Activated CD8-positive, alpha-beta T cell treated with anti-CD3 and anti-CD28 coated beads, Interleukin-2, amount 10 ng/mL, durations not matched to agents 7 days and 5 days (primary cell): ENCODE measurements at places on chromosomes 13 and 19. TPM values are rescaled to one million over a fixed set of nuclear protein-coding genes. Genes with fewer than 3 reads are reported as not detected.

The ZNF626 gene
- 7.0 TPM for total RNA-seq

The KLK3 gene
- not detected for total RNA-seq

The EID2 gene
- total RNA-seq, result 19.9 TPM

The ZBTB7A gene
- total RNA-seq, result 59.1 TPM

The KLK6 gene
- not detected for total RNA-seq

GRCh38 chr19:10887616-10888367 is 16.4 kb downstream of the CARM1 start:
- H3K27me3 ChIP-seq, result no peaks in the 10 kb centered on the region
- H3K4me1 ChIP-seq, result peaks cover 2% of the 10 kb centered on the region
- H3K27ac ChIP-seq, result no peak overlapping the region
- H3K4me3 ChIP-seq, result no peak overlapping the region
- DNase-seq, result no peak

- H3K27me3 ChIP-seq, result peaks cover 50% of the 10 kb centered on the region
- H3K4me3 ChIP-seq, result no peak overlapping the region
- H3K36me3 ChIP-seq, result no peaks in the 10 kb centered on the region
Measured at GRCh38 chr13:94966422-94966955, 254.1 kb upstream of the SOX21 start.

DNA sequence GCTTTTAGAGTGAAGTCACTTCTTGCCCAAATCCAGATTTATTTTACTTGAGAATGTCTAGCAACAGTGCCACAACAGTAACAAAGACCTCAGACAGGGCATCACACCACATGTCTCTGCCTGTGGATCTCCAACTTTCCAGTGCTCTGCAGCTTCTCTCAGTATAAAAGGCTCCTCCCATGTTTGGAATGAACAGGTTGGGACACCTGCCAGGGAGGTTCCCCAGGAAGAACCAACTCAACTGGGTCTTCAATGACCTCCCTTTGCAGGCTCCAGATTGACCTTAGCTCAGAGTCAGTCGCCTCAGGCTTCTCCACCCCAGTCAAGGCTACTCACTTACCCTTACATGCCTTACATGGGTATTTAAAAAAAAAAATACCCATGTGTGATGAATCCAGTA is 3.4 kb downstream of the ZNF823 start:
- DNase-seq, result no peak
- H3K27me3 ChIP-seq, result peaks cover 2% of the 10 kb centered on the region
- H3K4me3 ChIP-seq, result no peak overlapping the region
- H3K4me1 ChIP-seq, result peaks cover 21% of the 10 kb centered on the region
- peaks cover 36% of the 10 kb centered on the region for H3K36me3 ChIP-seq

GRCh38 chr19:18605196-18605545 is 1.4 kb downstream of the CRLF1 start:
- H3K4me1 ChIP-seq, result peaks cover 7% of the 10 kb centered on the region
- peaks cover 65% of the 10 kb centered on the region for H3K27me3 ChIP-seq

GRCh38 chr13:45401314-45401713 is 16.9 kb downstream of the SLC25A30 start:
- H3K27me3 ChIP-seq, result no peaks in the 10 kb centered on the region
- H3K36me3 ChIP-seq, result peaks cover 60% of the 10 kb centered on the region
- no peak overlapping the region for H3K4me3 ChIP-seq
- peak overlapping the region; percentile 75 for H3K27ac ChIP-seq
- peak; percentile 15 for DNase-seq

DNA sequence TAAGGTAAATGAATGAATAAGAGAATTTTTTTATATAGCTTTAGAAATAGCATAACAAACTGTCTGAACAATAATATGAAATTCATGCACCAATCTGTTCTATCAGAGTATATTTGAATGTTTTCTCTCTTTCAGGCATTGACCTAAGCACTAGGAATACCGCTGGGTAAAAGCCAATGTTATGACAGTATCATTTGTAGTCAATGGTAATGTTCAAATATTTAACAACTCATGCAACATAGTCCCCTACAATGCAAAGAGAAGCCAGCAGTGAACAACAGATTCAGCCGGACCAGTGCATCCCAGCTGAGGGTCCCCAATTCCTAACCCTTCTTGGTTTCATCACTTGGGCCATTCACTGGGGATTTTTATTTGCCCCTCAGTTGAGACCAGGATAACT is 52.6 kb upstream of the MYCBP2 start:
- no peak for DNase-seq
- no peaks in the 10 kb centered on the region for H3K36me3 ChIP-seq
- no peak overlapping the region for H3K27ac ChIP-seq
- peaks cover 2% of the 10 kb centered on the region for H3K27me3 ChIP-seq
